ENCODE measurements at places on chromosomes 4 and X.

- no peaks in the 10 kb centered on the region for H3K36me3 ChIP-seq
- no peak for DNase-seq
- peaks cover 6% of the 10 kb centered on the region for H3K4me1 ChIP-seq
- no peaks in the 10 kb centered on the region for H3K27me3 ChIP-seq
- no peak overlapping the region for H3K4me3 ChIP-seq
- no peak overlapping the region for H3K27ac ChIP-seq
Measured at GRCh38 chr4:169215656-169216055, 55.1 kb downstream of the SH3RF1 start.

GRCh38 chr4:176539091-176539784 is 219.5 kb downstream of the SPCS3 start:
- H3K27ac ChIP-seq, result no peak overlapping the region
- H3K4me3 ChIP-seq, result no peak overlapping the region
- no peaks in the 10 kb centered on the region for H3K36me3 ChIP-seq
- no peak for DNase-seq
- H3K4me1 ChIP-seq, result peaks cover 6% of the 10 kb centered on the region
- H3K27me3 ChIP-seq, result no peaks in the 10 kb centered on the region

- no peaks in the 10 kb centered on the region for H3K36me3 ChIP-seq
- no peaks in the 10 kb centered on the region for H3K27me3 ChIP-seq
- H3K4me3 ChIP-seq, result no peak overlapping the region
- no peak overlapping the region for H3K27ac ChIP-seq
Measured at GRCh38 chrX:9573282-9574106, 108.6 kb downstream of the TBL1X start.

- no peak overlapping the region for H3K27ac ChIP-seq
- H3K4me3 ChIP-seq, result no peak overlapping the region
- H3K27me3 ChIP-seq, result no peaks in the 10 kb centered on the region
- no peaks in the 10 kb centered on the region for H3K36me3 ChIP-seq
- no peak for DNase-seq
- H3K4me1 ChIP-seq, result peaks cover 17% of the 10 kb centered on the region
Measured at GRCh38 chr4:153523164-153523796, 57.1 kb downstream of the TMEM131L start.

DNA sequence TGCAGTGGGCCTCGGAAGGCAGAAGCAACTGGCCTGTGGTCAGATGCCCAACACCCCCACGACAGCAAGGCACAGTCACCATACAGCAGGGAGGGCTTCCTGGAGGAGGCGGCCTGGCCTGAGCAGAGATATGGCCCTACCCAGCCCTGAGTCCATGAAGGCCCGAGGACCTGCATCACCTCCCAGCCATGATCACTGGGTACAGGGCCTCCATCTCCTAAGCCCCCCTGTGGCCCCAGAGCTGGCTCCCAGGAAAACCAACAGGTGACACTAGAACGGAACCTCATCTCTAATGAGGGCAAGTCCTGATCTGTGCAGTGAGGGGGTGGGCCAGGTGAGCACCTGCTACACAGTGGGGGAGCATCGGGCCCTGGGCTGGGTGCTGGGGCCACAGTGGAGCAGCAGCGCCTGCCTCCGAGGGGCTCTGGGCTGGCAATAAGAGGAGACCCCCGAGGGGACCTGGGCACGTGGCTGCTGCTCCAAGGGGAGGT is 26.2 kb upstream of the MXD4 start:
- DNase-seq, result no peak
- no peaks in the 10 kb centered on the region for H3K36me3 ChIP-seq
- H3K27ac ChIP-seq, result no peak overlapping the region

GRCh38 chr4:165699055-165699454 is 174.0 kb upstream of the TLL1 start:
- no peak overlapping the region for H3K27ac ChIP-seq
- H3K36me3 ChIP-seq, result no peaks in the 10 kb centered on the region
- no peak overlapping the region for H3K4me3 ChIP-seq
- H3K4me1 ChIP-seq, result no peaks in the 10 kb centered on the region

- H3K4me3 ChIP-seq, result no peak overlapping the region
- no peaks in the 10 kb centered on the region for H3K36me3 ChIP-seq
- no peaks in the 10 kb centered on the region for H3K27me3 ChIP-seq
- no peaks in the 10 kb centered on the region for H3K4me1 ChIP-seq
- no peak for DNase-seq
- H3K27ac ChIP-seq, result no peak overlapping the region
Measured at GRCh38 chrX:97398030-97398551, 514.4 kb downstream of the RPA4 start.

DNA sequence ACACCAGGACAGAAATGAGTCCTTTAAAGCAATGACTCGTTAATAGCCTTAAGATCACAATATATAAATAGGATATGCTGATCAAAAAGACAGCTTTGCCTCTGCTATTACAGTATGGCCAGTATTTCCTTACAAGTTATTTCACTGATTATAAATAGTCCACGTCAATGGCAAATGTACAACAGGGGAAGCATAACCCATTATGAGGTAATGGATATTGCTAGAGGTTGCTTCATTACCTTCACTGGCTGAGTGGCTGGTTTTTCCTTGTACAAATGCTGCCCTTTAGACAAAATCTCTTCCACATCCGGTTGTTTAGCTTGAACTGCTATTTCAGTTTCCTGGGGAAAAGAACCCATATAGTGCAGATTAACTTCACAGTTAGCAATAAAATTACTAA is 764.6 kb upstream of the FTHL17 start:
- no peaks in the 10 kb centered on the region for H3K36me3 ChIP-seq
- no peak for DNase-seq
- H3K4me1 ChIP-seq, result no peaks in the 10 kb centered on the region
- H3K27ac ChIP-seq, result no peak overlapping the region
- no peak overlapping the region for H3K4me3 ChIP-seq
- no peaks in the 10 kb centered on the region for H3K27me3 ChIP-seq
